ENCODE measurements at places on chromosomes 13 and 19. TPM values are rescaled to one million over a fixed set of nuclear protein-coding genes. Genes with fewer than 3 reads are reported as not detected.
A peak's percentile ranks its signal among the peaks of the same experiment; 100 is the strongest.

Gene DLEU7
- polyA plus RNA-seq = not detected

GRCh38 chr13:113979791-113980471 lies 6.1 kb upstream of the C13orf46 start:
- DNase-seq = no peak

- no peak for DNase-seq
These were observed 5.3 kb upstream of the HCN2 start for GRCh38 chr19:584240-585001.

- no peak for DNase-seq
These were observed 5.2 kb downstream of the LCP1 start for GRCh38 chr13:46176756-46177155.

DNA sequence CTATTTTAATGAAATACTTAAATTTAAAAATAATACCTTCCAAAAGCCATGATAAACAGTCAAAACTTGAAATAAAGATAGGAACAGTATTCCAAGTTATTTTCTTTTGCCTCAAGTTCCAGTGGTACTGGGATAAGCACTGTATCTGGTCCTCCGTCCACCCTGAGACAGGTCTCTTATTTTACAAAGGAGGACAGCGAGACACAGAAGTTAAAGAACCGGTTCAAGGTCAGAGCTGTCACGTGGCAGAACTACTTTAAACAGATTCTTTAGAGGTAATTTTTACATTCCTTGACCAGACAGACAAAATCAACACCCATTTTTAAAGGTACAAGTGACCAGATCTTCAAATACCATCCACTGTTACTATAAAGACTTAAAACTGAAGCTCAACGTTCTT lies 10.4 kb upstream of the DOCK9 start:
- no peak for DNase-seq

- DNase-seq = no peak
These were observed 40.3 kb upstream of the UFM1 start for GRCh38 chr13:38309397-38309796.

DNA sequence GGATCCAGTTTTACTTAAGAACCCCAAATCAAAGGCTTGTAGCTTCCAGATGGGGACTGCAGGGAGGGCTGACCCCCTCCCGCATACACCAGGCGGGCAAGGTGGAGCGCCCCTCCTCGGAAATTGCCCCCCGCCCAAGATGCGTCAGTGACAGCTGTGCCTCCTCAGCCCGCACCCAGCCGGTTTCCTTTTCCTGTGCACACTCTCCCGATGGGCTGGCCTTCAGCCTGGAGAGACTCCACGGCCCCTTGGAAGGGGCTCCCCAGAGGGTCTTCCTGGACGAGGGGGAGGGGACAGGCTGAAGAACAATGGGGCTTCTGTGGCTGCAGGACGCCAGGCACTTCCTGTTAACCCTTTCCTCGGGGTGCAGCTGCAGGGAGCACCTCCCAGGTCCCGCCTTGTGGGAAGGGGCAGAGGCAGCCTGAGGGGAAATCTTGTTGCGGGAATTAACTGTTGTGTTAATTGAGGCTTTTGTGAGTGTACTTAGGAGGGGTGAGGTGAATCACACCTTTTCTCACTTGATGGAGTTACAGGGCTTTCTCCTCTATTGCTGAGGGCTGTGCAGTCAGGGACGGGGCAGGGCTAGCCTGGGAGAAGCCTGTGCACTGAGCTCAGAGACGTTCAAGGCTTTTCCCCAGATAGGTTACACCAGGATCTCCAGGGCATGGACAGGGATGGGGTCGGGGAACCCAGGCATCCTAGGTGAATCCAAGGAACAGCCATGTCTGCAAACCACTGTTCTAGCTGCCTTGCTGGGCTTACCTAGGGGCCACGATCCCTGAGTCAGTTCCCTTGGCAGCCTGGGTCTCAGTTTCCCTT lies 14.3 kb downstream of the IER2 start:
- peak; percentile 89 for DNase-seq

DNA sequence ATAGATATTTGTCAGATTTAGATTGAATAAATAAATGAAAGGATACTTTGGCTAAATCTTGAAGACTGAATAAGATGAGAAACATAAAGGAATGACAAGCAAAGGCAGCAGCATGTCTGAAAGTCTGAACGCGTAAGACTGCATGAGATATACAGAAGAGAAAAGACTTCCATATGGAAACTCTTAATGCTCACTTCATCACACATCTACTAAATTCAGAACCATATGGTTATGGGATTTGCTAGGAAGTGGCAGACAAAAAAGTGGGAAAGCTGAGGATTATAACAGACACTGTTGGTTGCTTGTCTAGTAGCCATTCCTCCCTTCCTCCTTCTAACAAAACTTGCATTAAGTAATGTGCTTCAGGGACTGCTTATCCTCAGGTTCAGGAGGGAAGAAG lies 446.7 kb downstream of the KCTD12 start:
- DNase-seq = no peak

All from HepG2 (cell line).